Activated CD4-positive, alpha-beta T cell treated with anti-CD3 and anti-CD28 coated beads, Interleukin-2, amount 10 ng/mL, durations not matched to agents 24 days and 14 days (primary cell): ENCODE measurements at places on chromosomes 5 and 9. TPM values are rescaled to one million over a fixed set of nuclear protein-coding genes. Genes with fewer than 3 reads are reported as not detected.

FABP6 gene
- not detected in 2 replicates for total RNA-seq

DNA sequence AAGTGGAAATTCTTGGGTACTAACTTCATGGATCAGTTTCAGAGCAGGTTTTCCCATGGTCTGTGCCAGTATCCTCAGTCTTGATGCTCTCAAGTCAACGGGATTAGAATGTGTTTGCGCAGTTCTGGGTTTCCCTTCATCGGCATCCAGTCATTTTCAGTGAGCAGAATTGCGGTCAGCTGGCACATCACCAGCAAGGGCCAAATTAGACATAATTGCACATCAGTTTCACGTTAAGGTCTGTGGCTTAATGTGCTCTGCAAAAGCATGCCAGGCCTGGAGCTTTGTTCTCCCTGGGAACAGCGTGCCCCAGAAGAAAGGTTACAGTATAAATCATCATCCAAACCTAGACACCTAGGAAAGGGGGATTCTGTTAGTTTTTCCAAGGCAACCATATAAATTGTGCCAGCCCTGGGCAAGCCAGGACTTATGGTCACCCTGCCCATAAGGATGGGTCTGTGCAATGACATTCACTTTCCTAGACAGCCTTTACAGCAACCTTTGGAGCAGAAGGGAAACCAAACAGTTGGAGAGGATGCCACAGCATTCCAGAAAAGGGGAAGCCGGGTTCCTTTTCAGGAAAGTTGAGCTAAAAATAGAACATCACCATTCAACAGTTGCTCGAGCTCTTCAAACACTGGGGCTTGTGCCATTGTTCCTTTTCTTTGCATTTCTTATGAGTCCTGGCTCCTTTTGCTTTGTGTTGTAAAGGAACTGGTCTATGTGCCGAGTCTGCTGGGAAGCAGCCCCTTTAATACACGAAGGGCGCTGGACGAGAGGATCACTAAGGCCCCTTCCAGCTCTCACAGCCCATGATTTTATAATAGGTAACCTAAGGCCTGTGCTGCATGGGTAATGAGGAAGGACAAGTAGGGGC lies 23.1 kb downstream of the IQGAP2 start:
- no peak overlapping the region for H3K27ac ChIP-seq
- DNase-seq: no peak
- peaks cover 10% of the 10 kb centered on the region for H3K4me1 ChIP-seq
- no peaks in the 10 kb centered on the region for H3K27me3 ChIP-seq

DNA sequence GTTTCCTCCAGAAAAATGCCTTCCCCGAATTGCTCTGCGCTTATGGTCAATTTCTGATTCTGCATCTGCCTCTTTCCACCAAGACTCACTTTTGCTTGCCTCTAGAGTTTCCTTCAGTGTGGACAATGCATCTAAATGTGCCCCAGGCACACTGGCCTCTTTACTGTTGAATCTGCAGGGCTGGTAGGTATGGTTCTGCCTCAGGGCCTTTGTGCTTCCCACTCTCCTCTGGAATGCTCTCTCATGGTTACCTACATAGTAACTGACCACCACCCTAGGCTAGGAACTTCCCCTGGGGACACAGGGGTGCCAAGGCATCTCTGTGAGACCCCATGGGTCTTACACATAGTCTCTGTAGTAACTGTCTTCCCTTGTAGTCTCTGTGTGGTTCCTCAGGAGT lies 1258.6 kb downstream of the CDH12 start:
- no peaks in the 10 kb centered on the region for H3K4me1 ChIP-seq
- H3K4me3 ChIP-seq: no peak overlapping the region
- H3K27ac ChIP-seq: no peak overlapping the region
- H3K36me3 ChIP-seq: no peaks in the 10 kb centered on the region

DNA sequence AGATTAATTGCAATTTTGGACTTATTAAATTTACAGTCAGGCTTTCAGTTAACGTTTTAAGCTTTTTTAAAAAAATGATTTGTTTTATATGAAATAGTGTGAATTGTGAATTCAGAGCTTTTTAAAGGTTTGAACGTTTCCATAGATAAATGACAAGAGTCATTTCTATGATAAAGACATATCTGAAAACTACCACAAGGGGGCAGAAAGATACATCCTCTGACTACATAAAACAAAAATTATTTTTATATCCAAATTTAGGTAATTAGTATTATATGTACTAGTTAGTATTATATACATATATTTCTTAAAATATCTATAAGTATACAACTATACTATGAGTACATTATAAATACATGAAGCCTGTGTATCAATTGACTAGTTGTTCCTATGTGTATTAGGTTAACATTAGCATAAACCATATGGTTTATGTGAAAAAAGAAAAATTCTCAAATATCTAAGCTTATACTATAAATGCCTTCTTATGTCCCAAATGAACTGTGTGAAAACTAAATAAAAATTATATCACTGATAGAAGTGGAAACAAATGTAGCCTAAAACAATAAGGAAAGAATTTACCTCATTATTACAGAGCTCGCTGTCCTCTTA lies 155.2 kb downstream of the MEF2C start:
- DNase-seq: no peak
- H3K27me3 ChIP-seq: peaks cover 5% of the 10 kb centered on the region
- H3K36me3 ChIP-seq: no peaks in the 10 kb centered on the region
- H3K27ac ChIP-seq: no peak overlapping the region
- H3K4me1 ChIP-seq: no peaks in the 10 kb centered on the region

DNA sequence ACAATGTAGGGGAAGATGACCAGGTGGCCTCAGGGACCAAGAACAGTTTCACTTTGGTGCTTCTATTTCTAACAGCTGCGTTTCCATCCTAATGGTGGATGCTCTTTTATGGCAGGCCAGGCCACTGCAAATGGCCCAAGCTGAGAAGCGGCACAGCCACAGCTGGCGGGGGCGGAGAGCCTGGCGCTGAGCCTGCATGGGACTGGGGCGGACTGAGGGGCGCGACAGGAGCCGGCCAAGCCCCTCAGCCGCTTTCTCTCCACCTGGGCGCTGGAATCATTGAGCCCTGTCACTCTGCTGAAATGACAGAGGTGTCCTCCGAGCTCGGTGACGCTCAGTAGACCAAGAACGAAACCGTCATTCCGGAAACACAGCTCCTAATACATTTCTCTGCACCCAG lies 317.3 kb upstream of the PDE4D start:
- H3K27me3 ChIP-seq: no peaks in the 10 kb centered on the region
- no peak for DNase-seq
- H3K4me1 ChIP-seq: no peaks in the 10 kb centered on the region
- H3K27ac ChIP-seq: no peak overlapping the region

PDLIM4 gene
- 0.72 and 0.78 TPM in 2 replicates for total RNA-seq

GRCh38 chr5:175687231-175687701 lies 29.4 kb downstream of the HRH2 start:
- peaks cover 65% of the 10 kb centered on the region for H3K36me3 ChIP-seq
- peaks cover 28% of the 10 kb centered on the region for H3K4me1 ChIP-seq
- no peak for DNase-seq
